Stimulated activated CD4-positive, alpha-beta T cell treated with anti-CD3 and anti-CD28 coated beads, Interleukin-15, amount 100 ng/mL, for 1 hour (primary cell): ENCODE measurements at places on chromosomes 7 and 10.

DNA sequence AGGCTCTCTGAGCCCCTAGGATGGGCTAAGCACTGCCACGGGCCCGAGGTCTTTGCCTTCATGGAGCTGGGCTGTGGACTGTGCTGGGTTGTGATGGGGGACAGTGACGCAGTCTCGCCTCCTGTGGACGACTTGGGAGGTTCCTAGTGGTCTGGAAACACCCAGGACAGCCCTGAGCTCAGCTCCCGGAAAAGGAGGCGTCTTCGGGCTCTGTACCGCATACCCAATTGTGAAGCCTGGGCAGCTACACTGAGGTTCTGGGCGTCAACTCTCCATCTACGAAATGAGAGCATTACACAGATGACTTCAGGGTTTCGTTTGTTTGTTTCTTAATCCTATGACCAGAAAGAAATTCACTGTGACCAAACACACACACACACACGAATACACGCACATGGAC lies 79.6 kb upstream of the KAT6B start:
- DNase-seq, result no peak

DNA sequence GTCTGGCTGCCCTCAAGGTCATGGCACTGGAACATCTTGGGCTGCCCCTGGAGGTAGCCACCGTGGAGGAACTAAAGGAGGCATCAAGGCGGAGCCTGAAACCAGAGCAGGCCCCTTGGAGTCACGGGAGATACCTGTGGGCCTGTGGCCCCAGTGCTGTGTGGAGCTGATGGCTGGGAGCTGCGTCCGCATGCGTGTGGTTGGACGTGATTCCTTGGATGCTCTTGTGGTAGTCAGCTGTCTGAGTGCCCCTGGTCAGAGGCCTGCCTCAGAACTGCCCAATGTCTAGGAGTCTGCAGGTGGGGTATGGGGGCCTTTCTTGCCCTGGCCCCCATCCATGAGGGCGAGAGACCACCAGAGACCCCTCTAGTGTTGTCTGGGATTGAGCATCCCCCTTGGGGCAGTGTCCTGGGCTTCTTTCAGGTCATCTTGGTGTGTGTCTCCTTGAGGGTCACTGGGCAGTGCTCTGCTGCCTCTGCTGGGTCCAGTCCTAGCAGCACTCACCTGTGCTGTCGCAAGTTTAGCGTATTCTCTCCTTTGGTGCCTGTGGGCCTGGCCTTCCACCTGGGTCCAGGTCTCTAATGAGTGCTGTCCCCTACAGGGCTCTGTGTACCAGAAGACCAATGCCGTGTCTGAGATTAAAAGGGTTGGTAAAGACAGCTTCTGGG lies 8.1 kb downstream of the PGAM2 start:
- no peak for DNase-seq

DNA sequence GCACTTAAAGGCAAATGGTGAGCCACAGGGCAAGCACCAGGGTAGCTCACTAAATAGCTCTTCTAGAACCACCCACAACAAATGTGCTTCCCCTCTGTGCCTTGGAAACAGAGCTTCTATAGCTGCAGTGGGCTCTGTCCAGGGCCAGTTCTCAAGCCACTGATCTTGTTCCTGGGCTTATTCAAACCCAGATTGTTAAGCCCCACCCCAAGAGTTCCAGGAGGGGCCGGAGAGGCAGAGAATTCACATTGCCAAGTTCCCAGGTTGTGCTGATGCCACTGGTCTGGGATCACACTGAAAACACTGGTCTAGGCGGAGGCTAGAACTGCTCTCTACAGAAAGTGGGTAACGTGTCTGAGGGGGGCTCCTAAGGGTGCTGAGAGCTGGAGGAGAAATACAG lies 15.4 kb upstream of the KDM7A start:
- no peak for DNase-seq

GRCh38 chr10:97025613-97026242 lies 160.0 kb downstream of the SLIT1 start:
- DNase-seq, result no peak

DNA sequence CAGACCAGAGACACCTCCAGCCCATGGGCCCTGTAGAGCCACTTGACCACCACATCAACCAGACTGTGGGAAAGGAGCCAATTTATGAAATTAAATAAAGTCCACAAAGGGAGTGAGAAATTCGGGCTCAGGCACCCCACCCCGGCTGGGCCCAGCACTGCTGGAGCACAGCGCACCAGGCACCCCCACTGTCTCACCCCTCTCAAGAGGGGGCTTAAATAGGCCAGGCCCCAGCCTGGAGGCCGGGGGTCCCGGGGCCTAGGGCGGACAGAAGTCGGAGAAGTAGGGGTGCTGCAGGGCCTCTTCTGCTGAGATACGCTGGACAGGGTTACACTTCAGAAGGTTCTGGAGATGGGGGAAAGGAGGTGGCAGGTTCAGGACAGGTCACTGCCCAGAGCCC lies 3.9 kb downstream of the CDK5 start:
- no peak for DNase-seq

DNA sequence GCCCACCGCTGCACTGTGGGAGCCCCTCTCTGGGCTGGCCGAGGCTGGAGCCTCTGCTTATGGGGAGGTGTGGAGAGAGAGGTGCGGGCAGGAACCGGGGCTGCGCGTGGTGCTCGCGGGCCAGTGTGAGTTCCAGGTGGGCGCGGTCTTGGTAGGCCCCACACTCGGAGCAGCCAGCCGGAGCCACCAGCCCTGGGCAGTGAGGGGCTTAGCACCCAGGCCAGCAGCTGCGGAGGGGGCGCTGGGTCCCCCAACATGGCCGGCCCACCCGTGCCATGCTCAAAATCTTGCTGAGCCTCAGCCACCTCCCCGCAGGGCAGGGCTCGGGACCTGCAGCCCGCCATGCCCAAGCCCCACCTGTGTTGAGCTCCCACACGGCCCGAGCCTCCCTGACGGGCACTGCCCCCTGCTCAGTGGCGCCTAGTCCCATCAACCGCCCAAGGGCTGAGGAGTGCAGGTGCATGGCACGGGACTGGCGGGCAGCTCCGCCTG lies 856.8 kb upstream of the CELF2 start:
- DNase-seq, result no peak

DNA sequence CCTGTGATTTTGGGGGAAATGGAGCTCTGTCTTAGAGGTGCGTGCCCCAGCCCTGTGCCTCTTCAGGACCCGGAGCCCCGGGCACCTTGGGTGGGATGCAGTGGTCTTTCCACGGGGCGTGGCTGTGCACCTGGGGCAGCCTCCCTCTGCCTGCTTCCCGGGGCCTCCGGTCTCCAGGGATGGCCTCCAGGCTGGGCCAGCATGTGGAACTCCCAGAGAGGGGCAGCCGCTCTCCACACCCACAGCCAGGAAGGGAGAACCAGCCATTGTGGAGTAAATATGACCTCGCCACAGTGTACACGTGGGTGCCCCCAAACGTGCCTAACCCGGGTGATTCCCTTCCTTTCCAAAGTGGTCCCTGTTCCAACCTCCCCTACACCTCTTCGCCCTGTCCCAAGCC lies 52.6 kb downstream of the JAKMIP3 start:
- DNase-seq, result no peak

GRCh38 chr10:63675171-63675570 lies 154.0 kb downstream of the REEP3 start:
- no peak for DNase-seq

DNA sequence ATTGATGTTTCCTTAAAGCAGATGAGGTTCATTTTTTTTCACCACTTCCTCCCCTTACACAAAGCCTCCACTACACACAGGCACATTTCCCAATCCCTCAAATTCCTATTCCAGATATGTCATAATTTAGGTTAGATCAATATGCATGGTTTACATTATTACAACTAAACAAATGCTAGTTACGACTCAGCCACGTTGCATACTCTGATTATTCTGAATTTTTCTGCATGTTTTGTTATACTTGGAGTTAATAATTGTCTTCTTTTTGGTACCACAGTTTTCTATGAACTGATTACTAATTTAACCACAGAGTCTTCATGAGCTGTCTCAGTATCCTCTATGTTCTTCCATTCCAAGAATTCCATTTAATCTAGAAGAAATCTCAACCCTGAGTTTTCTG lies 4.4 kb upstream of the BICC1 start:
- DNase-seq, result no peak

DNA sequence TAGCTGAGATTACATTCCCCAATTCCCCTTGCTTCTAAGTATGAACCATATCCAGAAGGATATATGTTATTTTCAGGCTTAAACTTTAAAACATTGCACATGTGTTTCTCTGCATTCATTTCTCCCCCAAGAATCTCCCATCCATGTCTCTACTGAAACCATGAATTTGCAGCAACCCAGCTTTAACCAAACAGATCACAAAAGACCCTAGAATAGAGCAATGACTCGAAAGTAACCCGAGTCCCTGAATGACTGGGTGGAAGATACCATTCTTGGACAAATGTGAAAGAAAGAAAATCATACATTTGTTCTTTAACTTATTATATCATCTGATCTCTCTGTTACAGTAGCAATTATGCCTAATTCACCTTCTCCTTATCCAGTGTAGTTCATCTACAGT lies 278.7 kb downstream of the IPMK start:
- DNase-seq, result no peak

DNA sequence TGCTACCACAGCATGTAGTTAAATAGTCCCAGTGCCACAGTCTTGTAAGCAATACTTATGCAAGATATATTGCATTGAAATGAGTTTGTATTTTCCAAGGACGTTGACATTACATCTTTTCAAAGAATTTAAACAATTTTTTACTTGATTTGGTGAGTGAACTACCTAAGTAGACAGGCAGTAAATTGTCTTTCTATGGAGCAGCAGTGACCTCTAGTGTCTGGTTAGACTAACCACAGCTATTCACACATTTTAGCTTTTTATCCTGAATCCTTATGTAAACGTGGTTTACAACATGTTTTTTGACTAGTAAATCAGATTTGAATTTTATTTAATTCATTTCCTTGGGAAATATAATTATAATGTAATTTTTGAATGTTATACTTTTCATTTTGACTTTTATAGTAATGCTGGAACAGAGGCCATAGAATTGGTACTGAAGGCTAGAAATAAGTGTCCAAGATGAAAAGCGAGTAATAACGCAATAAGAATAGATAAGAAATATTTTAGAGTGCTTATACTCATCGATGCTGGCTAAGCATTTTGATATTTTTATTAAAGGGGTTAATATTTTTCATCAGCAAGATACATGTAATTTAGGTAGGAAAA lies 5.6 kb downstream of the LRRTM3 start:
- DNase-seq, result no peak

GRCh38 chr10:73653701-73654100 lies 2.1 kb downstream of the SYNPO2L start:
- DNase-seq, result no peak

DNA sequence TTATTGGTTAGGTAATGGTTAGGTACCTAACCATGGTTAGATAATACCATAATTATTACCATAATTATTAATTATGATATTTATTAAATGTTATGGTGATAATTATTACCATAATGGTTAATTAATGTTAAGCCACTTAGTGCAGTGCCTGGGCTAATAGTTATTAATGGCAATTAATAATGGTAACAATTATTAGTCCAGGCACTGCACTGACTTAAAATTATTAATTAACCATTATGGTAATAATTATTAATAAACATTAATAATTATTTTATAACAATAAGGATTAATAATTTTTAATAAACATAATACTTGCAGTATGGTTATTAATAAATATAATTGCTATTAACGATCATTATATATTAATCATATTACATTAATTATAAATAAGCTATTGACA lies 604.0 kb downstream of the CALN1 start:
- no peak for DNase-seq

GRCh38 chr10:16519908-16520861 lies 1.5 kb downstream of the C1QL3 start:
- DNase-seq, result no peak

DNA sequence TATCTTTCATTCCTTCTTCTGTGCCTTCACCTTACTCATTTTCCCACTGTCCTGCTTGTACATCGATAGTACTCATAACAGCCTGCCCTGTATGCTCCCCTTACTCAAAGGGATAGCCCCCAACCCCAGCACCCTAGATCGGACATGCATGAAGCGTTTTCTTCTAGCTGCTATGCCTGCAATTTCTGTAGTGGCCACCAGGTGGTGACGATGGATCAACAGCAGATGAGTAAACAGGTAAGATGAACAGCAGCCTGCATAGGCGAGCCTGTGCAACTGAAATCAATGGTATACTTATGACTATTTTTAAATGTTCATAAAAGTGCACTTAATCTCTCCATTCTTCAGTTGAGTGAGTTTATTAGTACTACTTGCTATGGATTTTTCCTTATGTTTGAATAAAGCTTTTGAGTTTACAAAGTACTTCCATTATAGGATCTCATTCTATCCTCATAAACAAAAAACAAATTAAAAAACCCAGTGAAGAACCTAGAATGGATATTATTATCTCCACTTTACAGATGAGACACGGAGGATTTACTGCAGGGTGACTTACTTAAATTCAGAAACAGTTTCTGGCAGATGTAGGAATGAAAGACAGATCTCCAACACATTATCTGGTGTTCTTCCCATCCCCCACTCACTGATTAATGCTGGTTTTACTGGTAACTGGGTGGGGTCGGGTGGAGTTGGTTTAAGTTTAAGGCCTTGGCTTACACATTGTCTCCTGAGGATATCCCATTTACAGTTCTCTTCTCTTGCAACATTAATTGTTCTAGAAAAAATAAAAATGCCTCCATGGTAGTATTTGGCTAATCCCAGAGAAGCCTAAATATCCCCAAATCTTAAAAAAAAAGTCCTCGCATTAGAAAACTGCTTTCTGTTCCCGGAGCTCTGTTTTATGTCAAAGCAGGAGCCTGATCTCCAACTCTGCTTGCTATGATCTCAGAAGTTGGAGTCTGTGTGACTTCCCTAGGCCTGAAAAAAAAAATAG lies 222.1 kb downstream of the GLI3 start:
- no peak for DNase-seq

DNA sequence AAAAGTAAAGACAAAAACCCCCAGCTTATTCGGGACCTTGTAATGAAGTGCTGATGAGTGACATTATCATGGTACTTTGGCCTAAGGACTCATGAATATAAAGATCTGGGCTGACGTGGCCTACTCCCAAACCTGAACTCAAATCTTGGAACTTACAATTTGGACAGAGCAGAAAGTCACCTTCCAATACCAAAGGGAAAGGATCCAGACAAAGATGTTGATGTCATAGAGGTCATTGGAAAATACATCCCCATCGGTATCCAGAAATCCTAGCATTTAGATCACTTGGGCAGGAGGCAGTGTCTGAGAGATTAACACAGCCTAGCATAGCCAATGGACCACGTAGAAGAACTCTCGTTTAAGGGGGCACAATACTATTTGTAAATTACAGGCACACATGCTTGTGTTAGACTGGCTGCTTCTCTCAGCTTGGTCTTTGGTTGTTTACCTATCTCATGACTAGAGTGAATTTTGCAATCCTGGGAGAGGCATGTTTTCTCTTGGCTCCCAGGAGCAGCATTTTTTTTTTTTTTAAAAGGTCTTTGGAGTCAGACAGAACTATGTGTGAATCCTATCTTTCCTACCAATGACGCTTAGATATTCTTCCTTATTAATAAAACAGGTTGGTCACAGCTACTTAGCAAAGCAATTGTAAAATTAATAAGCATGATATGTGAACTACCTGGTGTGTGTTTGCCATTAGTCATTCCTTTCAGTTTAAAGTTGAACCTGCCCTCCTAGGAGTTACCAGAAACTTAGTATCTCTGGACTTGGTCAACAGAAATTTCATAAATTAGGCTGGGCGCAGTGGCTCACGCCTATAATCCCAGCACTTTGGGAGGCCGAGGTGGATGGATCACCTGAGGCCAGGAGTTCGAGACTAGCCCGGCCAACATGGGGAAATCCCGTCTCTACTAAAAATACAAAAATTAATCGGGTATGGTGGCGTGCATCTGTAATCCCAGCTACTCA lies 27.8 kb upstream of the MRPS33 start:
- DNase-seq, result no peak
